Type B pancreatic cell (in vitro differentiated cells): ENCODE measurements at places on chromosomes 6 and 20. TPM values are rescaled to one million over a fixed set of nuclear protein-coding genes. Genes with fewer than 3 reads are reported as not detected.
A peak's percentile ranks its signal among the peaks of the same experiment; 100 is the strongest.

- peaks cover 5% of the 10 kb centered on the region for H3K27me3 ChIP-seq
- H3K36me3 ChIP-seq: no peaks in the 10 kb centered on the region
- DNase-seq: peak; percentile 81
- peak overlapping the region; percentile 57 for H3K27ac ChIP-seq
- peak overlapping the region; percentile 83 for H3K4me3 ChIP-seq
Measured at GRCh38 chr20:21767739-21768223, 62.3 kb downstream of the PAX1 start.

- DNase-seq: no peak
- no peaks in the 10 kb centered on the region for H3K4me1 ChIP-seq
- H3K27me3 ChIP-seq: peaks cover 6% of the 10 kb centered on the region
- H3K4me3 ChIP-seq: no peak overlapping the region
Measured at GRCh38 chr6:108531332-108531731, 29.4 kb upstream of the FOXO3 start.

- DNase-seq: no peak
- no peaks in the 10 kb centered on the region for H3K36me3 ChIP-seq
- peaks cover 4% of the 10 kb centered on the region for H3K4me1 ChIP-seq
Measured at GRCh38 chr20:63345328-63346100, 15.6 kb downstream of the CHRNA4 start.

The TULP1 gene
- 0.14 TPM in 1 of 2 replicates, not detected in the other for total RNA-seq

The CPXM1 gene
- total RNA-seq: 6.6 and 106 TPM in 2 replicates

The DEFB124 gene
- not detected in 2 replicates for total RNA-seq
